NCI-H1930 (cell line): ENCODE measurements at places on chromosomes 3 and 15.
A peak's percentile ranks its signal among the peaks of the same experiment; 100 is the strongest.

DNA sequence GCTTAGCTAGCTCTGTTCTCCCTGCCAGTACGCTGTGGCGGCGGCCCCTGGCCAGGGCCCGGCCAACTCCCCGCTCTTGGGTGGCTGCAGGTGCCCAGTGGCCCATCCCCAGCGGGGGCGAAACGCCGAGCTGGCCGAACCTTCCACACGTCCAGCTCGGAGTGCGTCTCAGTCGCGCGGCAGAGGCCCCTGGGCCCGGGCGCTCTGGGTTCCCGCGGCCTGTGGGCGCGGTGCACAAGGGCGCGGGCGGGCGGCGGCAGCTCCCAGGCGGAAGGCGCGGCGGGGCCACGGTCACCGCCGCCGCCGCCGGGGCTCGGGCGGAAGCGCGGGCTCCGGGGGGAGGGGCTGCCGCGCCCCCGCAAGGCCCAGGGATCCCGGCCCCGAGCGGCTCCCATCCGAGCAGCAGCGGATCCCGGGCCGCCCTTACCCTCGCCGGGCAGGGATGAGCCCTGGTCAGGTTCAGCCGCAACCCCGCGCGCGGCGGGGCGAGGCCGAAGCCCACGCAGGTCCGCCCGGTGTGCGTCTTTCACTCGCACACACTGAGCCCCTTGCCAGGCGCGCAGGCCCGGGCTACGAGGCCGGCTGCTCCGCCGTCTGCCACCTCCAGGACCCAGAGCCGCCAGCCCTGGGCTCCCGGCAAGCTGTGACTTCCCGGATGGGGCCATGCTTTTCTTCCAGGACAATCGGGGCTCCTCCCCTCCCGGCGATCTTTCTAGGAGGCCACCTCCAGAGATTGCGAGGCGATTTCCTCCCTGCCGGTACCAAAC lies 54.2 kb downstream of the CCDC54 start:
- peak; percentile 60 for DNase-seq

DNA sequence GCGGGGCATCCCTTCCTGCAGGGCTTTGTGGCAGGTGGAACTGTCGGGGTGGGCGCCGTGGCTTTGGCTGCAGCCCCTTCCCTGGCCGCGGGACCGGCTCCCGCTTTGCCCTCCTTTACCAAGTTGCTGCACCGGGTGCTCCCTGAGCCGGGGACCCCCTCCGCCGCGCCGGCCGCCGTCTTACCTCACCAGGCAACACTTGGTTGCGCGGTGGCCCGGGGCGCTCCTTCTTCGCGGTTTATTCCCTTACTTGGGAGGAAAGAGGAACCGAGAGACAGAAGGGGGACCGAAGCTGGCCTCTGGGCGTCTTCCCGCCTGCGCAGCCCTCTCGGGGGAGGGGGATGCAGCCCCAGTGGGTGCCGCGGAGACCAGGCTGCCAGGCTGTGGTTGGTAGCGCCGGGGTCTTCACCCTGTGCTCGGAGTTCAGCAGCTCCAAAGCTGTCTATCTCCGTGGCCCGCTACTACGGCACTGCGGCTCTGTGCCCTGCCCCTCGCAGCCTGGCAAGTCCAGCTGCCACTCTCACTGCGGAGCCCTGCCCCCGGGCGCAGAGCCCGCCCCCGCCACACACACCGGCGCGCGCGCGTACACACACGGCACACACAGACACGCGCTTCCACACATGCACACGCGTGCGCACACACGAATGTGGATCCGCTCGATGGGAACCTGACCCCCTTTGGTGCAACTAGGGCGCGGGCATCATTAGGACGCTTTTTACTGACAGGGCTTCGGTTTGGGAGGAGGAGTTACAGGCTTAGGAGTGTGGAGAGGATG lies at the start of gene DGKG:
Gene DGKG (minus strand): TSS at position 473 of the 775 bp plus-strand sequence. CDS start 41,775 bp downstream, outside the sequence.
- peak; percentile 2 for DNase-seq

- DNase-seq = no peak
Measured at GRCh38 chr15:38894243-38894948, 329.8 kb upstream of the RASGRP1 start.

DNA sequence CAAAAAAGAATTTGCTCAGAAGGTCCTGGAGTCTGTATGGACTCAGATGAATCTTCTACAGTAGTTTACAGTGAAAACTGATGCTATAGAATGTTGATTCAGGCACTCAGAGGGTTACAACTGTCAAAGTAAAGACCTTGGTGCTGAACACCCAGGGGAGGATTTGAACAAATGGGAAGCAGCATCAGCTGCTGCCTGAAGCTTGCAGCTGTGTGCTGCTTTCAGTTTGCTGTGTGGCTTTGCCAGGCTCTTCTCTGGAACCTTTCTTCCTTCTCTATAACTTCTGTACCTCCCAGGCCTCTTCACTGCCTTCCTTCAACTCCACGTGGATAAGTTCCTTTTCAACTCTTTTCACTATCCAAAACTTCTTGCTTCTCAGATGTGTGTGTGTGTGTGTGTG lies 214.2 kb downstream of the GRM7 start:
- DNase-seq = no peak

GRCh38 chr3:94716326-94717018 lies 653.6 kb downstream of the NSUN3 start:
- DNase-seq = no peak

DNA sequence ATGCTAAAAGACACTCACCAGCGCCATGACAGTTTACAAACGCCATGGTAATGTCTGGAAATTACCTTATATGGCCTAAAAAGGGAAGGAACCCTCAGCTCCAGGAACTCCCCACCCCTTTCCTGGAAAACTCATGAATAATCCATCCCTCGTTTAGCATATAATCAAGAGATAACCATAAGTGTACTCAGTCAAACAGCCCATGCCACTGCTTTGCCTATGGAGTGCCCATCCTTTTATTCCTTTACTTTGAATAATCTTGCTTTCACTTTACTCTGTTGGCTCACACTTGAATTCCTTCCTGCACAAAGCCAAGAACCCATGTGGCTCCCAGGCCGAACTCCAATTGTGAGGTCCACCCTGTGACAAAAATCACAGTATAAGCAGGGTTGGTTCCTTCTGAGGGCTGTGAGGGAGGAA lies 19.1 kb upstream of the FSTL1 start:
- no peak for DNase-seq

GRCh38 chr15:67758619-67759300 lies 66.5 kb upstream of the SKOR1 start:
- no peak for DNase-seq
